Immature natural killer cell (primary cell): ENCODE measurements at places on chromosomes 16 and 17. TPM values are rescaled to one million over a fixed set of nuclear protein-coding genes. Genes with fewer than 3 reads are reported as not detected.

Gene CA5A
- polyA plus RNA-seq = not detected

- no peak overlapping the region for H3K27ac ChIP-seq
- DNase-seq = no peak
- no peaks in the 10 kb centered on the region for H3K4me1 ChIP-seq
- no peak overlapping the region for H3K4me3 ChIP-seq
- H3K36me3 ChIP-seq = no peaks in the 10 kb centered on the region
Measured at GRCh38 chr16:87058728-87059250, 258.4 kb downstream of the C16orf95 start.

- H3K4me3 ChIP-seq = no peak overlapping the region
- peaks cover 6% of the 10 kb centered on the region for H3K4me1 ChIP-seq
- DNase-seq = no peak
- no peak overlapping the region for H3K27ac ChIP-seq
- peaks cover 6% of the 10 kb centered on the region for H3K27me3 ChIP-seq
Measured at GRCh38 chr16:1002399-1003166, 21.0 kb downstream of the SOX8 start.

Gene KRTAP4-1
- polyA plus RNA-seq = not detected
